Peyer's patch (tissue), 4 donors: ENCODE measurements at places on chromosomes 12 and 14. TPM values are rescaled to one million over a fixed set of nuclear protein-coding genes. Genes with fewer than 3 reads are reported as not detected.

CMA1 gene
- total RNA-seq = not detected

TMTC2 gene
- 7.8 TPM for total RNA-seq

GDF3 gene
- not detected for total RNA-seq

HCAR2 gene
- total RNA-seq = not detected

SLC6A15 gene
- not detected for total RNA-seq

CLECL1 gene
- 4.2 TPM for total RNA-seq

GPRC5D gene
- total RNA-seq = 1.3 TPM

NDRG2 gene
- 137 TPM for total RNA-seq

LIN7A gene
- total RNA-seq = 28.2 TPM

NRL gene
- not detected for total RNA-seq

CD4 gene
- 5.2 TPM for total RNA-seq

KLRC1 gene
- 1.9 TPM for total RNA-seq

DLGAP5 gene
- 2.5 TPM for total RNA-seq

ATF7 gene
- 25.6 TPM for total RNA-seq

TUBA1C gene
- total RNA-seq = 143 TPM

IKBIP gene
- 10.7 TPM for total RNA-seq

SNRNP35 gene
- total RNA-seq = 64.4 TPM

POTEG gene
- total RNA-seq = not detected

PLEKHG7 gene
- 2.1 TPM for total RNA-seq

CEP83 gene
- total RNA-seq = 15.3 TPM

KRT79 gene
- total RNA-seq = not detected

A2ML1 gene
- 0.83 TPM for total RNA-seq

DAAM1 gene
- total RNA-seq = 110 TPM
